ENCODE measurements at places on chromosomes 1 and 21.

DNA sequence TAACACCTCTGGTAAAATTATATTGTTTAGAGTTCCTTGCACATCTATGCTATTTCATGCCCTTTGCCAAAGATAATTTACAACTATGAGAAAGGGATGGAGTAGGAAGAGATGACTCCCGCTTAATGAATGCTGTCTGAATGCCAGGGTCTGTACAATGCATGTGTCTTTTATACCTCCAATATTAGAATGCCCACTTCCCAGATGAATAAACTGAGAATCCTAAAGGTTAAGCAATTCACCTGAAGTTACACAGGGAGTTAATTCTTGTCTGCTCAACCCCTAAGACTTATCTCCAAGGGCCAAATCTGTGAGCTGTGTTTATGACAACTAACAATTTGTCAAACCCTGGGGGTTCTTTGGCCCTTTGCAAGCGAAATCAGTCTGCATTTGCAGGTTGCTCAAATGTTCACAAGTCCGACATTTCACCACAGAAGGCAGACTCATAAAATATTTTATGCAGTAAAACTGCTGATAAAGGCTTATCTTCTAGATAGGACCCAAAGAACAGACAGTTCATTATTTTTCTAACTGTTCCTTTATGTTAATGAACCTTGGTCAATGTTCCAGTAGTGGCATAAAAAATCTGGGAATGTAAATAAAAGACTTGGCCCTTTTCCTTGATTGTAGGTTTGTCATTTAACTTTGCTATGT lies 50.2 kb upstream of the ATP1A1 start:
- no peak for DNase-seq

GRCh38 chr1:43441894-43442637 lies 11.7 kb downstream of the HYI start:
- no peak for DNase-seq

- no peak for DNase-seq
Measured at GRCh38 chr1:22705586-22705985, 5.1 kb upstream of the EPHB2 start.

GRCh38 chr21:46032100-46032499 lies 50.5 kb downstream of the COL6A1 start:
- no peak for DNase-seq

- DNase-seq: peak; percentile 26
Measured at GRCh38 chr1:174999936-175000696, at the start of gene CACYBP. Gene CACYBP, plus strand, starts transcription at chr1:174999947. Its CDS starts 234 bp downstream, at chr1:175000181.

DNA sequence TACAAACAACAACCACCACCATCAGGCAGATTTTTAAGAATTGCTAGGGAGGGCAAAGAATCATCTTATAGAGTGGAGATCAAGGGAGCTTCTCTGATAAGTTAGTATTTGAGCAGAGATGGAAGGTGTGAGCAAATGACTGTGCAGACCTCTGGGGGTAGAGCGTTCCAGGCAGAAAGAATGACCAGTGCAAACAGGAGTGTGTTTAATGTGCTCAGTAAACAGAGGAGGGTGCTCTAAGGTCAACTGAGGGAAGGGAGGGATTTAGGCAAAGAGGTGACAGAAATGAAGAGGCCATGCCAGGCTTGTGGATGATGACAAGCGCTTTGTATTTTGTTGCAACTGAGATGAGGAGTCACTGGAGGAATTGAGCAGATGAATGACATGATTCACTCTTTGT lies 172.5 kb upstream of the GJB5 start:
- no peak for DNase-seq

DNA sequence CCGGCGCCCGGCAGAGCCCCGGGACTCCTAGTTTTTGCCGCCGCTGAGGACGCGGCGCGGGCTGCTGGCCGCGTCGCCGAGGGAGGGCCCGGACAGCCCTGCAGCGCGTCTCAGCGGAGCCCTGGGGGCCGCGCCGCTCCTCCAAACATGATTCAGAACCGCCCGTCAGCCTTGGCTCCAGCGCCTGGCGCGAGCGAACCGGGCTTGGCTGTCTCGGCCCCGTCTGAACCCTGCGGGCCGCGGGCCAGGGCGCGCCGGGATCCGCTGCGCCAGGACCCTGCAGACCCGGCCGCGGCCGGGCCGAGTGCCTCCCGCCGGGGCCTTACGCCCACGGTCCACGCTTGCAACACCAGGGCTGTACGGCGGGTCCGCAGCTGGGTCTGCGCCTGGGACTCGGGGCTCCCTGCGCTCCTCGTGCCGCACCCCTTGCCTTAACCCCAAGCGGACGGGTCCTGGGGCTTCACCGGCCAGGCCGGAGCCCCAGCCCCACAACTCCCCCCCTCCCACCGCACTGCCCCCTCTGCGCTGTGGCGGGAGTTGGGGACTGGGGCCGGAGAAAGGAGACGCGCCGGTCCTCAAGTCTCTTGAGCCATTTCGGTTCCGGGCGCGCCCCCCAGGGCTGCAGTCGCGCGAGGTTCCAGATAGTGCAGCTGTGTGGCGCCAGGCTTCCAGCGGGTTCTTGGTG lies 48.4 kb upstream of the CD34 start:
- no peak for DNase-seq

GRCh38 chr1:183000167-183000962 lies 22.9 kb upstream of the LAMC1 start:
- DNase-seq: no peak

DNA sequence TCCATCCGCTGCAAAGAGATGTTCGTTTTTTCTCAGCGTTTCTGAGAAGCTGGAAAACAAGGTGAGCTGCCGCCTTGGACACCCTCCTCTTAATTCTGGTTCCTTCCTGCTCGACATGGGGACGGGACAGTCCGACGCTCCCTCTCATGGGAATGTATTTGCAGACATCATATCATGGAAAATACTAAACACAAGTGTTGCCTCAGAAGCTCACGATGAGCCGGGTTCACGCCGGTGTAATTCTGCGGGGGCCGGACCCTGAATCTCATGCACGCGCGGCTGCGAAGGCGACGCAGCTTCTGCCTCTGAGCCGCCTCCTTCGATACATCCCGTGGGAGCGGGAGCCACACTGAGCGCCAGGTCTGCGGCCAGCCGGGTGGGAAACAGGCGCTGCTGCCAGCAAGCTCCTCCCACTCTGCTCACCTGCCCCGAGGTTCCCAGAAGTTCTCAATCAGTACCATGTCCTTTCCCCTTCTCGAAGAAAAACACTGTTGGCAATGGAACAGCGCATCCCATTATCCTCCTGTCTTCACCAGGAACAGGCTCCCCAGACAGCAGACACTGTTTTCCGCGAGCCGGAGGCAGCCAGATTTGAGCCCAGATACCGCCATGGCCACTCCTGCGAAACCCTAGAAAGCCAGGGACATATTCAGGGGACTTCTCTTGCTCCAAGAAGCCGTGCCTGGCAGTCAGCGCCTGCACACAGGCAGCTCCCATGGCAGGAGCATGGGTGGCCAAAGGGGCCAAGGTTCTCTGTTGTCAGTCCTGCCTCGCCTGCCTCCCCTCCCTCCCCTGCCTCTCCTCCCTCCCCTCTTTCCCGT lies 98.0 kb downstream of the WDR4 start:
- no peak for DNase-seq

DNA sequence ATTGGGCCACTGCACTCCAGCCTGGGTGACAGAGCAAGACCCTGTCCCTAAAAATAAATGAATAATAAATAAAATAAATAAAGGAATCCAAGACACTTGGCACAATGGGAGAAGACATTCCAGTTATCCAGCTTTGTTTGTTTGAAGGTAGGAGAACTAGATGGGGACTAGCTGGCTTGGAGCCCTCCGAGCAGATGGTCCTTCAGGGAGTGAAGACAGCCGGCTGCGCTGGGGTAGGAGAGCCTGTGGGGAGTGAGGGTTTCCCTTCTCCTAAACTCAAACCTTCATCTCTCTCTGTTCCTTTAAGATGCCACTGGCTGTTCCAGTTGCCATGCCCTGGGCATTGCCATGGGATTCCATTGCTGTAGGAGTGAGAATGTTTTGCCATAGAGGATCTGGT lies 120.6 kb downstream of the NAV1 start:
- DNase-seq: no peak

GRCh38 chr1:77416692-77417450 lies 135.1 kb downstream of the AK5 start:
- DNase-seq: no peak

DNA sequence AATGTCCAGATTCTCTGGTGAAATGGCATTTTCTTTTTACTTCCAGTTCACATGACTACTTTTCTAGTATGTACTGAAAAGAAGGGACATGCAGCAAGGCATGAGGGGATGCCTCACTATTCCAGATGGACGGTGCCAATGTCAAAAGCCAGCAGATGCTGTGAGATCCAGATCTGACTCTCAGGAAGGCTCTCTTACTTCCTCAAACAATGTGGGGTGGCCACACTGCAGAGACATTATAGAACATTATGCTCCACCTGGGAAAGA lies 17.7 kb downstream of the CRYZ start:
- no peak for DNase-seq

- DNase-seq: no peak
Measured at GRCh38 chr21:45991606-45992300, 10.2 kb downstream of the COL6A1 start.

DNA sequence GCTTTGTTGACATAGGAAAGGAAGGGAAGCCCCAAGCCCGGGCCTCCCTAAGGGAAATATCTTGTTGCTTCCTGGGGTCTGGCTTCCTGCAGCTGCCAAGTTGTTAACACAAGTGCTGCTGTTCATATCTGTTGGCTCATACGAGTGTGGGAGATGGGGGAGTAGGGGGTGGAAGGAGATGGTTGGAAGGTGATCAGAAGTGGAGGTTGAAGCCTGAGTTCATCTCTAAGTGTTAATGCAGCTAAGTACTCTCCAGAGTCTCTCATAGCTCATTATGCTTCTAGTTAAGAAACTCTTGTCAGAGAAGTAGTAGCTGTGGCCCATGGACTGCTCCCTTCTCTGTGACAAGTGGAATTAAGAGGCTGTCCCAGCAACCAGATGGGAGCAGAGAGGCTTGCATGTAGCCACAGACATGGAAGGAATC lies 319.2 kb upstream of the SPAG17 start:
- no peak for DNase-seq

GRCh38 chr1:190168116-190168892 lies 309.4 kb downstream of the BRINP3 start:
- no peak for DNase-seq

DNA sequence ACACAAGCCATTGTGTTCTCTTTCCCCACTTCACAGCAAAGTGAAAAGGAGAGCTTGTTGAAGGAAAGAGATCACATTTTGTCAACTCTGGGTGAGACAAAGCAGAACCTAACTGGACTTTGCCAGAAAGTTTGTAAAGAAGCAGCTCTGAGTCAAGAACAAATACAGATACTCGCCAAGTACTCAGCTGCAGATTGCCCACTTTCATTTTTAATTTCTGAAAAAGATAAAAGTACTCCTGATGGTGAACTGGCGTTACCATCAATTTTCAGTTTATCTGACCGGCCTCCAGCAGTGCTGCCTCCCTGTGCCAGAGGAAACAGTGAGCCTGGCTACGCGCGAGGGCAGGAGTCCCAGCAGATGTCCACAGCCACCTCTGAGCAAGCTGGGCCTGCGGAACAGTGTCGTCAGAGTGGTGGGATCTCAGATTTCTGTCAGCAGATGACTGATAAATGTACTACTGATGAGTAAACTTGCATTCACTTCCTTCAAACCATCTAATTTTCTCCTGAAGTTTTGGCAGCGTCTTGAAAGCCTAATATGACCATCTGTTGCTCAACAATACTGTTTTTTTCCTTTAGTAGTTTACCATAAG lies 43.7 kb downstream of the BACH1 start:
- DNase-seq: no peak

DNA sequence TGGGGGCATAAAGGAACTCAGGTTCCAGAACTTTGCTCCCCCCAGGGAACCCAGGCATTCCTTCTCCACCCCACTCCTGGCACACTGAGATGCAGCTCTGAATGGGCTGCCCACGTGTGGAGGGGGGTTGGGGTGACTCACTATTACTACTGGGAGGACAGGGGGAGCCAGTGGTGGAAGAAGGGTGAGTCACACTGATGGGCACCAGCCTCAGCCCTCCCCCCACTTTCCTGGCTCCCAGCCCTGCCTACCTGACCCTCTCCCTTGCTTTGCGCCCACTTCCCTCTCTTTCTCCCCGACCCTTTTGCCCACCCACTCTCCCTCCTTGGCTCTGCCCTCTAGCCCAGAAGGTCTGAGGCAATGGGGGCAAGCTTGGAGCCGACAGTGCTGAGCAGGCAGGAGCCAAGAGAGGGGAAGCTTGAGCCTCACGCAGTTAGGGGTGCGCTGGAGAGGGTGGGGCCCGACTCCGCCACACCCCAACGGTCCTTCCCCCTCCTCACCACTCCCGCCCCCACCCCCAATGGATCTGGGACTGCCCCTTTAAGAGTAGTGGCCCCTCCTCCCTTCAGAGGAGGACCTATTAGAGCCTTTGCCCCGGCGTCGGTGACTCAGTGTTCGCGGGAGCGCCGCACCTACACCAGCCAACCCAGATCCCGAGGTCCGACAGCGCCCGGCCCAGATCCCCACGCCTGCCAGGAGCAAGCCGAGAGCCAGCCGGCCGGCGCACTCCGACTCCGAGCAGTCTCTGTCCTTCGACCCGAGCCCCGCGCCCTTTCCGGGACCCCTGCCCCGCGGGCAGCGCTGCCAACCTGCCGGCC lies at the start of gene LMNA:
TSS of gene LMNA (plus strand) at position 611 of the 818 bp plus-strand sequence. CDS start 208 bp downstream, outside the sequence.
- DNase-seq: no peak

DNA sequence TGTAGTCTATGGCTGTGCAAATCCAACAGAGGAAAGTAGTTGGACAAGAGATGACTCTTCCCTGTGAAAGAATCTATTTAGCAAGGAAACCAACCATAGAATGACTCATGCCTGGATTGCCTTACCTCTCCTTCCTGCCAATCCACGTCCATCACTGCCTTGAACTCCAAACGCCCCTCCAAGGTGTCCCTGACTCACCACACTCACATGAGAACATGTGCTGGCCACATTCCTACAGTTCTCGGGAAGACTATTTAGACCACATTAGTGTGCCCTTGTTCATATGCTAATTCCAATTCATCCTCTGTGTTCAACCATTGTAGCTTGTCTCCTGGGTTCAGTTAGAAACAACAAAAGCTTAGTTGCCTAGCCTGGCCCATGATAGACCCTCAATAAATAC lies 157.3 kb downstream of the SLC30A10 start:
- DNase-seq: no peak

DNA sequence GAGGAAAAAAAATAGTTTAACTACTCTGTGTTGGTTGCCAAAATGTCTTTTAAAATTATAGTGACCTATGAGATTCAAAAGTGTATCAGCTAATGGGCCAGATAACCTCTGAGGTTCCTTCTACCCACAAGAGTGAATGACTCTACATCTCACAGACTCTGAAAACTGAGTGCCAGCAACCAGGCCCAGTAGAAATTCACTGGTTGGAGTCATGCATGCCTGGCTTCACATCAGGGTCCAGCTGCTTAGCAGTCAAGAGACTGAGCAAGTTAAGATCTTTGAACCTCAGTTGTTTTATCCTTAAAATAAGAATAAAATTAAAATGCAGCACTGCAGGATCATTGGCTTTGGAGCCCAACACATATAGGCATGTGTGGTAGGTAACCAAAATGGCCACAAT lies 342.6 kb upstream of the NFIA start:
- no peak for DNase-seq

DNA sequence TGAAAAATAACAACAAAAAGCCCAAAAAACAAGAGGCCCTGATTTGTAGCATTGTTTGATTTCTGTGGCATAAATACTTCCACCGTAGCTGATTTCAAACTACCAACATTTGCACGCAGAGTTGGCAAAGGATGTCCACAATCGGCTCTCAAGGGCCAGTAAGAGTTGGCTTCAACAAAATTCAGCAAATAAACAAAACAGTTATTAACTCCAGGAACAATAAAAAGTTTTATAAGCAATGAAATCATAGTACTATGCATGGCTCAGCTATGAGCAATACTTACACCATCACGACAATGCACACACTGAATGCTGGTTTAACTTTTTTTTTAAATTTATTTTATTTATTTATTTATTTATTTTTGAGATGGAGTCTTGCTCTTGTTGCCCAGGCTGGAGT lies 8.7 kb upstream of the COX20 start:
- no peak for DNase-seq
